NCI-H2029 (cell line): ENCODE measurements at places on chromosomes 4 and X.

GRCh38 chrX:96703816-96704215 lies 19.2 kb downstream of the DIAPH2 start:
- no peak for DNase-seq

GRCh38 chrX:2710041-2710840 lies 19.1 kb downstream of the CD99 start:
- no peak for DNase-seq

DNA sequence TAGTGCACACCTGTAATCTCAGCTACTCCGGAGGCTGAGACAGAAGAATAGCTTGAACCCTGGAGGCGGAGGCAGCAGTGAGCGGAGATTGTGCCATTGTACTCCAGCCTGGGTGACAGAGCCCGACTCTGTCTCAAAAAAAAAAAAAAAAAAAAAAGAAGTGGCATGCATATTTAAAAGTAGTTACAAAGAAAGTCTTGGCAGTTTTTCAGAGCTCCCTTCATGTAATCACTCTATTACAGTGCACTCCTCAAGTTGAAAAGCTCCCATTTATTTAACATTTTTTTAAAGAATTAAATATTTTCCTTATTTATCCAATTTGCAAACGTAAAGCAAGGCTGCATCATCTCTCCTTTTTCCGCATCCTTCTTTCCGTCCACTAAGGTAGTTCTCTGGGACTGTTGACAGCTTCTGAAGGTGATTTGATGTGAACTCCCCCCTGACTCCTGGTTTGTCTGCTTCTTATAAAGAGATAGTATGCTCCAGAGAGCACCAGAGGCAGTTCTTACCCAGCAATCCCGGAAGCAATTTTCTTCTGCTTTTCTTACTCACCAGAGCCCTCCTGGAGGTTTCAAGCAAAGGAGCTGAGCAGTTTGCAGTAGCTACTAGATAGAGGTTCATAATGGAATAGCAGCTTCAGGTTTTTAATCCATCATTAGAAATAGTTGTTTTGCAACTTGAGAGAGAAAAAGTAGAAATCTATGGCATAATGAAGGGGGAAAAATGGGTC lies 151.0 kb downstream of the PALLD start:
- DNase-seq = no peak

DNA sequence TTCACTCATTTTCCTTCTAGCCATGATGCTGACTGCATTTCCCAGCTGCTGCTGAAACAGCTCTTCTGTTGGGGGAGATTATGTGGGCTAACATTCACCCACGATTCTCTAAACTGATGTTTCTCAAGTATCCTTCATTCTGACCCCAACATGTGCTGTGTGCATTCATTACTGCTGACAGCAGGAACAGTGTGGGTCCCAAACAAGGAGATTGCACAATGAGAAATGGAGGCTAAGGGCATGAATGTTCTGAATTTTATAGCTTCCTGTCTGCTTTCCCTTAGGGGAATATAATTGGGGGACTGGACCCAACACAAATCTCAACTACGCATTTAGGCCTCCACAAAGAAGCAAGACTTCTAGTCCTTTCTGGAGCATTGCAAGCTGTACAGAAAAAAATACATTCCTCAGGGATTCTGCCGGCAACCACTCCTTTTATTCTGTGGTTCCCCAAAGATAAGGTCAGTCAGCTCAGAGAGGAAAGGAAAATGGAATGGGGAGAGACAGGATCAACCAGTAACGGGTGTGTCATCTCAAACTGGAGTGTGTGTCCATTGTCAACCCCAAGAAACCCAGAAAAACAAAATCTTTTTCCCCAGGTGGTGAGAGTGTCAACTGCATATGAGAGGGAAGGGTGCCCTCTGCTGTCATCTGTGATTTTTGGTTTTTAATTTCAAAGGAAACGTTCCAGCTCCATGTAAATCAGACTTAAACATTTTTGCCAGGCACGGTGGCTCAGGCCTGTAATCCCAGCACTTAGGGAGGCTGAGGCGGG lies 81.5 kb upstream of the EGFL6 start:
- DNase-seq = no peak

- peak; percentile 11 for DNase-seq
Measured at GRCh38 chrX:36434522-36434921, 515.0 kb downstream of the CFAP47 start.

- DNase-seq = no peak
Measured at GRCh38 chr4:44927399-44928380, 201.3 kb upstream of the GNPDA2 start.
